ENCODE measurements at places on chromosomes 5 and 9.

DNA sequence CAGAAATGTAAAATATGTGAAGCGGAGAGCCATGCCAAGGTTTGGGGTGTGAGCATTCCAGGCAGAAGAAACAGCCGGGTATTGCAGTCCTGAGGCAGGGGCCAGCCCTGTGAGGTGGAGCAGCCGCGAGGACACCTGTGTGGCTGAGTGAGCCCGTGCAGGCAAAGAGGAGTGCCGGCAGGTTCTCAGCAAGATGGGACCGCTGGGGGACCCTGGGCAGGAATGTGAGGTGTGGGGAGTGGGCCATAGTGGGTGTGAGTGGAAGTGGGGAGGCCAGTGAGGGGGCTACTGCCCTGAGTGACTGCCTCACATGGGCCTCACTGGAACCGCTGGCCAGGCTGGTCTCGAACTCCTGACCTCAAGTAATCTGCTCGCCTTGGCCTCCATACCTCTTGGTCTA is 8.1 kb upstream of the PRR7 start:
- no peak for DNase-seq

DNA sequence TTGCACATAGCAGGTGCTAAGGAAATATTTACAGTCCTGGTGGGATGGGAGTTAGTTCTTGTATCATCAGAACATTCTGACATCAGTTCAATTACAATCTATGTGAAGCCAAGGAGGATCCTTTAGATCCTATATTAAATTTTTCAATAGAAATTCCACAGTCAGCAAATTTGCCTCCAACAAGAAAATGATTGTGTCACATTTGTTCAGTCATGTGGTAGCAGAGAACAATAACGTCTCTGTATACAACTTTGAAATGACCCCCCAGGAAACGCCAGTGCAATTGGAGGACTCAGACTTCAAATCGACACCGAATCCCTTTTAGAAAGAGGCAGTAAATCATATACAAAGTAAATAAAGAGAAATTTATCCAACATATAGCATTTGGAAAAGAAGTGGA is 392.1 kb downstream of the DTWD2 start:
- DNase-seq, result no peak

GRCh38 chr9:27703216-27703980 is 130.1 kb upstream of the C9orf72 start:
- DNase-seq, result no peak

DNA sequence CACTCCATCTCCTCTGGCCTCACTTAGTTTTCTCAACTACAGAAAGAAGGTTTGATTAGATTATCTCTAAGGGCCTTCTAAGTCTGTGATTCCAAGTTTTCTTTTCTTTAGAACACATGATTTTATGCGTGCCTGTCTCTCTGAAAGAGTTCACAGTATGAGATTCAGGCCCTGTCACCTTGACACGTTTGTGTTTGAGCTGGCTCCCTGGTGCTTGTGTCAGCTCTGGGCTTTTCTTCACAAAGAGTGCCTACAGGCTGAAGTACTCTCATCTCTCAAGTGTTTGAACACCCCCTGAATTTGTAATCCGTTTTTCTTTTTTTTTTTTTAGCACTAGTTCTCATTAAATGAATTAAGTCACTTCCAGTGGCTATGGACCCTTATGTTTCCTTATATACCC is 306.9 kb upstream of the C9orf72 start:
- DNase-seq, result no peak

GRCh38 chr9:2742214-2742613 is 24.9 kb downstream of the KCNV2 start:
- no peak for DNase-seq

DNA sequence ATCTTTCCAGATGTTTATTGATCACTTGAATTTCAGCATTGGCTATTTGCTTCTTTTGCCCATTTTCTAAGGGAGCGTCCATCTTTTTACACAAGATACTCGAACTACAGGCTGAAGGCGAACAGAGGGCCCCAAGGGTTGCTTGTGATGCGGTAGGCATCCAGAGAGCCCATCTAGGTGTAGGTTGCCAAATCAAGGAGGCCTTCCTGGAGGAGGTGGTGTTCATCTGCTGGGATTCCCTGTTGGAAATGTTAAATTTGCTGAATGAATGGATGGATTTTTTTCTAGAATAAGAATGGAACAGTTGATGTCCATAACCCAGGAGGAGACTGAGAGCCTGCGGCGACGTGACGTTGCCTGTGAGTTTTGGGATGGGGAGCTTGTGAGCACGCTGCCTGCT is 31.4 kb downstream of the LRSAM1 start:
- no peak for DNase-seq

GRCh38 chr5:115084246-115084793 is 85.4 kb downstream of the TRIM36 start:
- no peak for DNase-seq

GRCh38 chr9:127064335-127064734 is 58.1 kb downstream of the ANGPTL2 start:
- DNase-seq, result no peak

DNA sequence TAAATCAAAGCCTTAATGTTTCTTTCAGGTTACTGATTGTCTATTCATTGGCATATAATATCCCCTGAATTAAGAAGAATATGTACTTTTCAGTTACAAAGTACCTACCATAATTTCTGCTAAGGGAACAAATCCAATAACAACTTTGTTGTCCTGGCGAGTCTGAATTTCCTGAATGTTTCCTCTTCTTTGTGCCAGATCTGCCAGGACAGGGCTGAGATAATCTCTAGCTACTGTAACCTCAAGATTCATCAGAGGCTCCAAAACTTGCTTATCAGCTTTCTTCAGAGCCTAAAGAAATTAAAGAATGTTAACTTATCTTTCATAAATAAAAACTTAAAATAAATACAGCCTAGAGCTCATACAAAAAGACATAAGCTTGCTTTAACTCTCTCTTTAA is 37.2 kb downstream of the HEXB start:
- no peak for DNase-seq

DNA sequence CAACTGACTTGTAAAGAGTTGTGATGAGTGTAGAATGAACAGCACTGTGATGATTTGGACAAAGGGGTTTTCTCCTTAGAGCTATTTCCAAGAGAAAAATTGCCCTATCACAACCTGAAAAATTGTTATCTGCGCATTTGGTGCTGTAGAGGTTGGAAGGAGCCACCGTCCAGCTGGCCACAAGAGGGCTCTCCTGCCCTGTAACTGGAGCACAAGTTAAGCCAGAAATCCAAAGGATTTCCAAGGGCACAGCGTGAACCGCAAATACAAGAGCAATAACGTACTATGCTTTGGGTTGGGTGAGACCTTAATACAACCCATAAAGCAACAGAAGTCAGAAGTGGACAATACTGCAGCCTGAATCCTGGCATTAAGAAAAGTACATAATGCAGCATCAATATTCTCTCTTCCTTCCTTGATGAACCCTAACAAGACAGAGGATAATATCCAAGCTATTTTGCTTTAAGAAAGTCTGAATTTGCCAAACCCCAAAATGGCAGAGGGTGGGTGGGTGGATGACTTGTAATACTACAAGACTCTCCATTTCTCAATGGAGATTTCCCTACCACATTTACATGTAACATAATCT is 56.8 kb upstream of the SMIM32 start:
- peak; percentile 72 for DNase-seq

DNA sequence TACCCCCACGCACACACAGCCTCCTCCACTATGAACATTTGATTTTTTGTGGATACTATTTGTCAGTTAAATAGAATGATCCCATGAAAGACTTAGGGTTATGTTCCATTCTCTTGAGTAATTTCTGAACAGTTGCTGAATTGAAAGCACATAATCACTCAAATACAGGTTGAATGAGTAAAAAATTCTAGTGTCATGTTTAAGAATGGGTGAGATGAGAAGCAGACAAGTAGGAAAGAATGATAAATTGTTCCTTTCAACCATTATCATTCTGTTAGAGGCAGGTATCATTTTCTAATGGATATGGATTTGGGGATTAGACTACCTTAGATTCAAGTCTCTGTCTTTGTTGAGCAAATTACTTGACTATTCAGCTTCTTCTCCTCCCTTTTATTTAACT is 19.3 kb downstream of the RAD50 start:
- no peak for DNase-seq

- peak; percentile 41 for DNase-seq
These were observed 393.1 kb downstream of the TMEM232 start for GRCh38 chr5:110333384-110333783.

DNA sequence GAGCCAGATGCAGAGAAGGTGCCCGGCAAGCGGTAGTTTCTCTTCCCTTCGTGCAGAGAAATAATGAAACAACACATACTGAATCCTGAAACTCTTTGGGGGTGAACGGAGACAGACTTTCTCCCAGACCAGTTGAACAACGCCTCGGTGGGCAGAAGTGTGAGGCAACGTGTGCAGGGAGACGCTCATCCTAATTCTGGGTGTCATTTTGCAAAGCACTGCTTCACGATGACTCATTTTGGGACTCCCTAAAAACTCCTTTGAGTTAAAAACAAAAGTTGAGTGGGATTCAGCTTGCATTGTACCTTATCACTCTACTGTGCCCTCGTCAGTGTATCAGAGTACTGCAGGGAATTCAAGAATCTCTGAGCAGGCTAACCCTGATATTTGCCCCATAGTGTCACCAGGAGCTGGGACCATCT is 3.5 kb upstream of the NEK6 start:
- DNase-seq, result no peak

- peak; percentile 94 for DNase-seq
These were observed 49.0 kb downstream of the PSD2 start for GRCh38 chr5:139844472-139845145.

DNA sequence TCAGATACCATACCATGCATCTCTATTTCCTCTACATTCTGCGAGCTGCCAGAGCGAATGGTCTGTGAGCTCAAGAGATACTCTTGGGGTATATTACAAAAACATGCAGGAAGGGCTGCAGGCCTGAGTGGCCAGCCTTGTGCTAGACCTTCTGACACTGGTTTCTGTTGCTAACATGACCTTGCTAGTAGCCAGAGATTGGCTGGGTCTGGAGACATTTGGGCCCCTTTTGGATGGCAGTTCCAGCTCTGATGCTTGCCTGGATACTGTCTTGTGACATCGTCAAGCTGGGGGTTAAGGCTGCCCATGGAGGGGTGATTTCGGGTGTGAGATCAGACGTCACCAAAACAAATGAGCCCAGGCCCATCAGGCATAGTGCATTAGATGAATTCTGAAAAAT is 56.1 kb upstream of the FSTL4 start:
- DNase-seq, result no peak
